Stimulated activated CD4-positive, alpha-beta T cell treated with anti-CD3 and anti-CD28 coated beads, TNF-alpha, amount 100 ng/mL, for 1 hour (primary cell): ENCODE measurements at places on chromosomes 1 and 21.

DNA sequence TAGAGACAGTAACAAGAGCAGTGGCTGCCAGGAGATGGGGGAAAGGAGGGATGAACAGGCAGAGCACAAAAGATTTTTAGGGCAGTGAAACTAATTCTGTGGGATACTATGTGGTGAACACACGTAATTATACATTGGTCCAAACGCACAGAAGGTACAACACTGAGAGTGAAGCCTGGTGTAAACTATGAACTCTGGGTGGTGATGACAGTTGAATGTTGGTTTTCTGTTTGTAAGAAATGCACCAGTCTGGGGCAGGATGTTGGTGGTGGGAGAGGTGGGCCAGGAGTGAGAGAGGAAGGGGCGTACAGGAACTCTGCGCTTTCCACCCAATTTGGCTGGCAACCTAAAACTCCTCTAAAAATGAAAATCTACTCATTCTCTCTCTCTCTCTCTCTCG lies 50.2 kb upstream of the TIAM1 start:
- no peak for DNase-seq

DNA sequence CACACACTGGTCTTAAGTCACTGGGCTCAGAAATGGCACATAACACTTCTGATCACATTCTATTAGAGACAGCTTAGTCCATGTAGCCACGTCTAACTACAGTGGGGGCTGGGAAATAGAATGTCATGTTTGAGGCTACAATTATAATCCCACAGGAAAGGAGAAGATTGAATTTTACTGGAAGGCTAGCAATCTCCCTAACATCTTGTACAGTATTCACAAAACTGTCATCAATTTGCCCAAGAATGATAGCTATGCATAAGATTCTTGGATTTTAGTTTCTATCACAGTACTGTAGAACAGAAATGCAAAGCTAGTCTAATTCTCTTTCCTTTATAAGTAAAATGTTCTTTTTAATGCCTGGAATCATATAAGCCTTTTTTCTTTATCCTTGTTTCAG lies 12.7 kb upstream of the ZMYM6 start:
- DNase-seq = no peak

GRCh38 chr1:217462159-217462558 lies 168.7 kb downstream of the GPATCH2 start:
- DNase-seq = no peak

DNA sequence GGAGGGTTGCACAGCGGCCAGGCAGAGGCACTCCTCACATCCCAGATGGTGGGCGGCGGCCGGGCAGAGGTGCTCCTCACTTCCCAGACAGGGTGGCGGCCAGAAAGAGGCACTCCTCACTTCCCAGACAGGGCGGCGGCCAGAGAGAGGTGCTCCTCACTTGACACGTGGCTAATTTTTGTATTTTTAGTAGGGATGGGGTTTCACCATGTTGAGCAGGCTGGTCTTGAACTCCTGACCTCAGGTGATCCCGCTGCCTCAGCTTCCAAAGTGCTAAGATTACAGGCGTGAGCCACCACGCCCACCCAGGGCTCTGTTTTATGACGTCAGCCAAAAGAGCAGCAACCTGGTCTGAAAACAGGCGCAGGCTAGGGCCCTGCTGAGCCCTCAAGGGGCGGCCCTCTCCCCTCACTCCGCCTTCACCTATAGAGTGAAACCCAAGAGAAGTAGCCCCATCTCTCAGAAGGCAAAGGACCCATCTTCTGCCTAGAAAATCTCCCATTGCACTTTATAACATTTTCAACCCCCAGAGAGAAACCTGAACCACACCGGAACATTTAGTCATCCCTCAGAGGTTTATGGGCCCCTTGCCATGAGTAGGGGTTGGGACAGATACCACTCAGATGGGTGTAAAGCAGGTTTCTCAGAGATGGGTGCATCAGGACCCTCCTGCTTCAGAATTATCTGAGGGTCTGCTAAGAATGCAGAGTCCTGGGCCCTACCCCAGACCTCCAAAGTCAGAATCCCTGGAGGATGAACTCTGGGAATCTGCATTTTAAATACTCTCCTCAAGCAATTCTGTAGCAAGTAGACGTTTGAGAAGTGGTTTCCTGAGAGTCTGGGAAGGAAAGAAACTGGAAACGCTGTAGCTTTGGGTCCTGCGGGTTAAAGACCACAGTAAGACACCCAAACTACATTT lies 40.8 kb downstream of the CDK18 start:
- no peak for DNase-seq

DNA sequence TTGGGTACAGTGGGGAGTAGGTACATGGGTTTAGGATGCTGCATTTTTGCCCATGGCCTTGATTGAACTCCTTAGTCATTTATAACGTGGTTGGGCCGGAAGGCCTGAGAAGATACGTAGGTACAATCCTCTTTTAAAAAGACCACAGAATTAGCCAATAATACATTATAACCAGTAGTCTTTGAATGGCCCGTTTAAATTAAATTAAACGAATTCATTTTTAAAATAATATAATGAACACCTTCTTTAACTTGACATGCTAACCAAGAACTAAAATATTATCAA lies 20.1 kb upstream of the ADAR start:
- no peak for DNase-seq

DNA sequence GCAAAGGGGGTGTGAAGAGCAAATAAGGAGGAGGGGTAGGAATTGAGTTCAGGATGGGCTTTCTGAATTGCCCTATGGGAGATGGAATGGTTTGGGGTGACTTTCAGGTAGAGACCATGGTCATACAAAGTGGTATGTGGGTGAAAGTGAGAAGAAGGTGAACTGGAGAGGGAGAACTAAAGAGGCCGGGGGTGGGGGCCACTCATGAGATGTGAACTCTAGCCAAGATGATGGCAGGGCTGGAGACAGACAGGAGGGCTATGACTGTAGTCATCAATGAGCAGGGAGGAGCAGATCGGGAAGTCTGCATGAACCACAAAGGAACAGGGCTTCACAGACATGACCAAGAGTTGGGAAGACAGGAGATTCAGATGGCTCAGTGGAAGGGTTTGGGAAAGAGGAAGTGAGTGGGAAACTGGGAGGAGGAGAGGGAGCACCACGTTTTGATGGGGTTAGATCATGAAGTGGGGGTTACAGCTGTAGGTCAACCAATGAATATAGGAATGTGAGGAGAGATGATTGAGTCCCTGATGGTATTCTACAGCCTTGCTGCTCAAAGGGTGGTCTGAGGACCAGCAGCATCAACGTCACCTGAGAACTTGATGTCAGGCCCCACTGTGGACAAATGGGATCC lies 20.7 kb upstream of the LRRC8D start:
- no peak for DNase-seq

DNA sequence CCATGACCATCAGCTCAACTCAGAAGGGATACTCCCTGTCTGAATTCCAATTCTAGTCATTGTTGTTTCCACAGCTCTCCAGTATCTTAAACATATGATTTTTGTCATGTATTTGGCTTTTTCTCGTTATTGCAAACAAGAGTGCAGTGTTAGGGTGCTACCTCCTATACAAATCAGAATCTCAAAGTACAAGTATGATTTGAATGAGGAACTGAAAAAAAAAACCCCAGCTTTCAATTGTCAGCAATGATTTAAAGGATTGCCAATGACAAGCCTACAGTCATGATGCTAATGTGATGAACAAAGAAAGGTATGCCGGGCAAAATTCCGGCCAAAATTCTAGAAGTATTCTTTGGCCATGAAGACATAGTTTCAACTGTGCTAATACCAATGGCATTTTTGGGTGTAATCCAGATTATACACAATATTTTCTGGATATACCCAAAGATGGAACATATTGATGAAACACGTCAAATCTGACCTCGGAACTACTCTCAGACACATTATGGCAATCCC lies 14.9 kb downstream of the TMEM35B start:
- DNase-seq = no peak

- DNase-seq = no peak
Measured at GRCh38 chr1:91610789-91611188, 110.1 kb downstream of the CDC7 start.

DNA sequence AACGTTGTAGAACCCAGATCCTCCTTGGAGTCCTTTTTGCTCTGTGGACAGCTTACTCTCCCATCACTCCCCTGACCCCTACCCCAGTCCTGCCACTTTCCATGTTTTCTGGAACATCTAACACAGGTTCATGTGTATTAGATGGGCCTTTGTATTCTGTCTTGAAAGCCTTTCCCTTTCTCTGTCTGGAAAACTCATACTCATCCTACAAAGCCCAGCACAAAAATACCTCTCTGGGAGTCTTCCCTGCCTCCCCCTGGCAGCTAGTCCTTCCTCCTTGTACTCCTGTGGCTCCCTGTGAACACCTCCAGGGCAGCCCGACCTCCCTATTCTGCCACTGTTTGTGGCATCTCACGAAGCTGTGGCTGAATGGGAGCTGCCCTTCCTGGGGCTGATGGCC lies 7.8 kb upstream of the HEYL start:
- no peak for DNase-seq

GRCh38 chr1:175968486-175969172 lies 225.2 kb upstream of the TNR start:
- DNase-seq = no peak

DNA sequence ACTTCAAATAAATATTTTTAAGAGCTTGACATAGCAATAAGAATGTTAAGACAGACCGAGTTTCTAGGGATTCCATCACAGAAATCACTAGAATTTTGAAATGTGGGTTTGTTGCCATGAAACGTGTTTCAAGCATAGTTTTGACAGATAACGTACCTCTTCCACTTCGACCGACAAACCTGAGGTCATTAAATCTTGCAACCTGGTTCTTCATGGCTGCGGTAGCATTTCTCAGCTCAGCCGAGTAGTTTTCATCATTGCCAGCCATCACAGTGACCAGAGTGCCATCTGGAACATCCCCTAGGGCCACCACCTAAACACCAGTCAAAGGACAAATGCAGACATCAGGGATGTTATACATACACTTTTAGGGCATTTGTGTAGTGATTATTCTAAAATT lies 168.7 kb downstream of the RUNX1 start:
- no peak for DNase-seq

- no peak for DNase-seq
Measured at GRCh38 chr1:159483501-159483900, 44.0 kb downstream of the OR10J1 start.

DNA sequence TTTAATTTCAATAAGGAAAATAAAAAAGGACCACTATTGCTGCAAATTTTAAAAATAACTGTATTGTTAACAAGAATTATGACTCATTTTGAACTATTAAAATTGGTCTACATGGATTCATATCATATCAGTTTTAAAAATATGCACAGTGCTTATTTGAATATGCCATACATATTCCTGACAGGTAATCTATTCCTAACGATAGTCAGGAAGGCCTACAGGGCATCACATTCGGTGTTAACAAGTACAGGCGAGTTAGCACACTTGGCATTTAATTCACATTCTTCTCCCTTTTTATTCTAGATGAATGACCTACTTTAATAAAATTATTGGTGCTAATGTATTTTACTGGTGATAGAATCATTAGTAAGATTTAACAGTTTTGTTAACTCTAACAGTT lies 174.6 kb downstream of the USH2A start:
- DNase-seq = no peak

GRCh38 chr1:7380712-7381111 lies 390.4 kb upstream of the VAMP3 start:
- DNase-seq = no peak

GRCh38 chr1:23419180-23419579 lies 5.4 kb downstream of the TCEA3 start:
- no peak for DNase-seq

DNA sequence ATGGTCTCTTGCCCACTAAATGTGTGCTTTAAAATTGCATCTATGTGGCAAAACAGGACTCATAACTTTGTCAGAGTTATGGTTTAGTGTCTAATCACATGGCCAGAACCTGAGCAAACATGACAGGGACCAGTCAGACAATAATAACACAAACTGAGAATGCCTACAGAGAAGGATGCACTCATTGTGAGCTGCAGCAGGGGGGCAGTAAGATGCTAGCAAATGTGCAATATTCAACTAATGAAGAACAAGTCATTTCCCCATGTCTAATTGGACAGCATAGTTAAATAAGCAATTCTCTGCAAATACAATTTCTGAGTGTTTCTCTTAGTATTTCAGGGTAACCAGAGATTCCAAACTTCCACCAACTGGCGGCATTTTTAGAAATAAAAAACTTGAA lies 30.8 kb downstream of the SPAG17 start:
- no peak for DNase-seq

DNA sequence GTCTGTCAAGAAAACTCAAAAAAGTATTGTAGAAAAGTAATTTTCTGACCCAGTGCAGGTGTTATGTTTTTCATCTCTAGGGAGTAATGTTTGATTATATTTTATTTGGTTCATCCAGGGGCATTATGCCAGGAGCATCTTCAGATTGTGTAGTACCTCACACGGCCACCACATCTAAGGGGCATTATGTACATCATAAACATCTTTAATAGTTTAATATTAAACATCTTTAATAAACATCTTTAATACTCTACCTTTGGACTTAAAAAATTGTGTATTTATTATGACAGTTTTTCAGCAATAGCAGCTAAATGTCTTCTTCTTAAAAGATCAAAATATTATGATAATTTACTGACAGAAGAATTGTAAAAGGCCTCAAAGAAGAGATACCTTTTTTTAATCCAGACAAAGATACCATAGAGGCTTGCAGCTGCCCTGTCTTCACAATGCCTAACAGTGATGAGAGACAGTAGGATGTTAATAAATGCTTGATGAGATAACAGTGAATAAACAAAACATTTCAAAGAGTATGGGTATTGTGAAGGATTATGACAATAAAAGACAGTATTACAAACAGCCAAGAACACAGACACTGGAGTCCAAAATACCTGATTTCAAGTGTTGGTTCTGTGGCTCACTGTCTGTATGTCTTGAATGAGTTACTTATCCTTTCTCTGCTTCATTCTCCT lies 240.9 kb upstream of the ADGRL2 start:
- DNase-seq = no peak

- DNase-seq = no peak
Measured at GRCh38 chr1:95728841-95729240, 494.8 kb downstream of the RWDD3 start.

- DNase-seq = no peak
Measured at GRCh38 chr1:22326931-22327330, 124.7 kb upstream of the ZBTB40 start.

DNA sequence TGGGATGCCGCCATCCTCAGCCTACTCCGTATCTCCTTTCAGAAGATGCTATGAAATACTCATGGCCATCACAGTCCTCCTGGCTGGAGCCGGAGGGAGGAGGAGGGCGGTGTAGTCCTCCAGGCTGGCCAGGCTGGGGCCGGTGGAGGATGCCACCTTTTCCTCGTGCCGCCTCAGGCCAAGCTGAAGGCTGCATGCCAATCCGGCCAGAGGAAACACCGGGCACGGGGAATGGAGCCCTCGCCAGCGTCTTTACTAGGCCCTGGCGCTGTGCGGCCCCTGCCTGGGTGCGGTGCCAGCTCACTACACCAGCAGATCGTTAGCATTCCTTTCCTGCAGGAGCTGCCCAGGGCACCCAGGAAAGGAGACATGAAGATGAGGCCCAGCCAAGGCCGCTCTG lies 70.1 kb downstream of the CASZ1 start:
- no peak for DNase-seq
